NCI-H446 treated with DMSO at 0.1 percent for 48 hours (cell line): ENCODE measurements at places on chromosomes 12 and 14.
A peak's percentile ranks its signal among the peaks of the same experiment; 100 is the strongest.

DNA sequence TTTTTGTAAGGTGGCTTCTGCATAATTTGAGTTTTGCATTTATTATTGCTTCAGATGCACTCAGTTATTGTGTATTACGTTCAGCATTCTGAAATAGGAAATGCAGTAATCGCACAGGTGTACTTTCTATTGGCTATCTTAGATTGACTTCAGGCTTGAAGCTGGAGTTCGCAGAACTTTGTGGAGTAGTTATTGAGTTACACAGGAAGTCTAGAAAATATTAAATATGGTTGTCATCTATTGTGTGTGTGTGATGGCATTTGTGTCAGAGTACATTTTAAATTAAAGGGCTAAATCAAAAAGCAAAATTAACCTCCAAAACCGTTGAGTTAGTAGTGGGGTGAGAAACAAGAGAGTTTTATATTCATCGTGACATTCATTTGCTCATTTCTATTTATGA is 2.7 kb downstream of the ARID2 start:
- no peak for DNase-seq

DNA sequence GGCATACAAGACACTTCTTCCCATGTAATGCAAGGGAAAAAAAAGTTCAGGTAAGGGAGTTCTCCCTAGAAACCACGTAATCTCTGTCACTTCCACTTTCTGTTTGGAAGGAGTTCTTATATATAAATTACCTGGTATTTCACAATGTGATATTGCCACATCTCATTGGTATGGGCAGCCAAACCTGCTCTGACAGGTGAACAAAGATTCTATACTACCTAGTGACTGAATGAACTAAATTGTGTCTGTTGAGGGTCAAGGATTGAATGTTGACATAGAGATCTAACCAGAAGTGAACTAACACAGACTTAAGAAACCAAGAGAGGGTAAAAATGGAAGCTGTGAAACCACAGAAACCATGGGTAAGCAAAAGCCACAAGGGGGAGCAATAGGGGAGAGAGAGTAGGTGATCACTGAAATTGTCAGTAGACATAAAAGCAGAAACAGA is 161.3 kb downstream of the RPL10L start:
- no peak for DNase-seq

DNA sequence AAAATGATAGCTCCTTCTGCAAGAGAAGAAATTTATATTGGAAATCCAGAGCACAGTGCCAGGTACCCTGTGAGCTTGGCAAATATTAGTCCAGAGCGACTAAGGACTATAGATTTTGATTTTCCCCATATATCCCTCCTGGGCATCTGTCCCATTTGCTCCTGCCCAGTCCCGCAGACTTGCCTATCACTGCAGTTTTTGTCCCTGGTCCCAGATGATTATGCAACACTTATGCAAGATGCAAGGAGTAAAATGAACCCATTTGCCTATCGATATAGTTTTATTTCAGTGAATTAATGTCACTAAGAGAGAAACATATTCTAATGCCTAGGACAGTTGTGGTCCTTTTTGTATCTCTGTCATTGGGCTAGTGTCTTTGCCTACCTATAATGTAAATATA is 215.9 kb upstream of the BMP4 start:
- DNase-seq, result peak; percentile 15

GRCh38 chr12:93242154-93242972 is 135.4 kb upstream of the NUDT4 start:
- no peak for DNase-seq

DNA sequence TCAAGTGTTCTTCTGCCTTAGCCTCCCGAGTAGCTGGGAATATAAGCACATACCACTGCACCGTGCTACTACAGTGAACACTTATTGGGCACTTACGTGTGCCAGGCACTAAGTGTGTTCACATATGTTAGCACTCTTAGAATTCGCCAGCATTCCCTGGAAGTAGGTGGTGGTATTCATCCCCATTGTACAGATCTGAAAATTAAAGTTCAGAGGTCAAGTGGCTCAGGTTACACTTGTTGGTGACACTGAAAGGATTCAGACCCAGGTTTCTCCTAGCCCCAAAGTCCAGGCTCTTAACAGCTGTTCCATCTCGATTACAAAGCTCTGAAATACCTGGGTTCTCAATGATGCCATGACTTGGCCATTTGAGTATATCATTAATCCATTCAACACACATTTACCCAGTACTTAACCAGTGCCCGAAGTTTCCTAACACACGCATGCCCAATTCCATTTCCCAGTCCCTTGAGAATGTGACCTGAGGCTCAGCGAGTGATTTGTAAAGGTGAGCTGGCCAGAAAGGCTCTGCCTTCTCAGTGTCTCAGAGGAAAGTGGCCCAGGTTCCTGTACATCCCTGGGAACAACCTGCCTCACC is 4.8 kb downstream of the MVK start:
- no peak for DNase-seq

GRCh38 chr14:44112774-44113460 is 394.2 kb downstream of the FSCB start:
- no peak for DNase-seq

- no peak for DNase-seq
Observed at GRCh38 chr14:67729072-67729885, 27.6 kb downstream of the RDH12 start.

GRCh38 chr14:21257394-21257909 is 11.8 kb downstream of the HNRNPC start:
- DNase-seq, result no peak

GRCh38 chr12:16359512-16360491 is 12.4 kb downstream of the MGST1 start:
- DNase-seq, result no peak

DNA sequence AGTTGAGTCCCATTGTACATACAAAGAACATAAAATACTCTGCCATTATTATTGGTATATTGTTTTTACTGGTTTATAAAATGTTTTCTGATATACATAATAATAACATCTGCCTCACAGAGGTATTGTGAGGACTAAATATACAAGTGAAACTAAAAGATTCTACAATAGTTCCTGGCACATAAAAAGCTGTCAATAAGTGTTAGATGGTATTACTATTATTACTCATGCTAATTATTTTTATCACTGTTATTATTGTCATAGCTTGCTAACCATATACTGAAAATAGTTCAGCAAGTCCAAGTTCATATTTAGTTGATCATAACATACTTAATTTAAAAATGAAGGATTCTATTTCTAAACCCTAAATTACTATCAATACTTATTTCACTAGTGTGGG is 34.4 kb downstream of the BTG1 start:
- DNase-seq, result no peak

DNA sequence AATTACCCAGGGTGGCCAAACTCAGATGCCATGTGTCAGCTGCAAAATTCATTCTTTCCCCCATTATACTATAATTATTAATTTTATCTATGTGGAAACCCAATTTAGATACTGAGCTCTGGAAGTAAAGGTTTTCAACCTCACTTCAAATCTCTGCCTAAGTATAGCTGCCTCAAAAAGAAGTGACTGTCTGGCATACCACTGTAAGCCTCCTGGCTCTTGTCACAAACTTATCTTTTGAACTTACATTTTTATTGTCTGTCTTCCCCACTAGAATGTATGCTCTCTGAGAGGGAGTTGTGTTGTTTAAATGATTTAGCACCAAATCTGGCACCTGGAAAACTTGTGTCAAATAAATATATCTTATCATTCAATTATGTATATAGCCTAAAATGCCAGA is 16.1 kb upstream of the PRICKLE1 start:
- DNase-seq, result no peak

GRCh38 chr14:103404032-103404918 is 19.1 kb downstream of the MARK3 start:
- DNase-seq, result no peak

- no peak for DNase-seq
Observed at GRCh38 chr12:49827401-49828099, 663 bp downstream of the NCKAP5L start.

- DNase-seq, result no peak
Observed at GRCh38 chr12:109652233-109652976, 61.2 kb upstream of the FAM222A start.

DNA sequence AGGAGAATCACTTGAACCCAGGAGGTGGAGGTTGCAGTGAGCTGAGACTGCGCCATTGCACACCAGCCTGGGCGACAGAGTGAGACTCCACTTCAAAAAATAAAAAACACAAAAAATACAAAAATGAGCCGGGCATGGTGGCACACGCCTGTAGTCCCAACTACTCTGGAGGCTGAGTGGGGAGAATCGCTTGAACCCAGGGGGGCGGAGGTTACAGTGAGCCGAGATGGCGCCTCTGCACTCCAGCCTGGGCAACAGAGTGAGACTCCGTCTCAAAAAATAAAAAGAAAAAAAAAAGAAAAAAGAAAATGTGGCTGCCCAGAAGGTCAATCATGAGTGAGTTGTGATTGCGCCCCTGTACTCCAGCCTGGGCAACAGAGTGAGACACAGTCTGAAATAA is 9.2 kb downstream of the DNAJC22 start:
- no peak for DNase-seq

- no peak for DNase-seq
Observed at GRCh38 chr14:105041841-105042765, 21.2 kb upstream of the CDCA4 start.

DNA sequence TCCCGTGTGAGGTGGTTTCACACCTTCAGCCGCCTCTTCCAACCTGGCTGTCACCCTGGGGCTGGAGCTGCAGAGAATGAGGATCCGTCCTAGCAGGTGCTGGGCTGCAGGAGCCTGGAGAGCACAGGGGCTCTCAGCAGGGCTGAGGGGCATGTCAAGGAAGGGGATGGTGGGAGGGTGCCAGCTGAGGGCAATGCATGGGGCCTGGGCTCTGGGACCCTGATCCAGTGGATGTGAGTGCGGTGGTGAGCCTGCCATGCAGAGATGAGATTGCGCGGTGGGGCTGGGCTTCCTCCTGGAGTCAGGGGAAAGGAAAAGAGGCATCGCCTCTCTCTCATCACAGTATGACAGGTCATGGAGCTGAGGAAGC is 31.5 kb downstream of the ANAPC7 start:
- DNase-seq, result no peak

- DNase-seq, result no peak
Observed at GRCh38 chr12:128571906-128572810, 251.6 kb downstream of the SLC15A4 start.

DNA sequence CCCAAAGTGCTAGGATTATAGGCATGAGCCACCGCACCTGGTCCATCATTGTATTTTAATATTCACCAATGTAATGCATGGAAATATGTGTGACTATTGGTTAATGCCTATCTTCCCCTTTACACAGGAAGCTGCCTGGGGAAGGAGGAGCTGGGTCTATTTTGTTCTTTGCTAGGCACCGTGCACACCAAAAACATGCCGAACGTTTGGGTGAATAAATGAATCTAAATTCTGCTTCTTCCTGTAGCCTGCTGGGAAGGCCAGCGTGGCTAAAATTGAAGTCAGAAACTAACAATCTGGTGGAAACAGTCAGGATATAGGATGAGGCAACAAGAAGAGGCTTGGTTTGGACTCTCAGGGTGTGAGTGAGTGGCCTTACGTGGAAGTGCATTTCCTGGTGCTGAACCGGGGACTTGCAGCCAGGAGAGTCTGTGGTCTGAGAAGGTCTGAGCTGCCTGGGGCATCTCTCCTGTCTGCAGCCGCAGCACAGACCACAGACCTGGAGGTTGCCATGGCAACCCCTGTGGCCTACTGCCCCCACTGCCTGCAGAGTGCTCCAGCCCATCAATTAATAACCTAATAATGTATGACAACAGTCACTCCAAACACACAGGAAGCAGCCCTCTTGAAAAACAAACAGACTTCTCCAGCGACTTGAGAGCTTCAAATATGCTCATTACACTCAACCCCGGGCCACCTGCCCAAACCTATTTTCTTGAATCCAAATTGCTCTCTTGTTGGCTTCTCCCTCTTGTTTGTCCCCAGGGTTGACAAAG is 5.5 kb upstream of the GPR68 start:
- DNase-seq, result peak; percentile 94

- DNase-seq, result no peak
Observed at GRCh38 chr12:115504306-115505290, 772.9 kb downstream of the MED13L start.

DNA sequence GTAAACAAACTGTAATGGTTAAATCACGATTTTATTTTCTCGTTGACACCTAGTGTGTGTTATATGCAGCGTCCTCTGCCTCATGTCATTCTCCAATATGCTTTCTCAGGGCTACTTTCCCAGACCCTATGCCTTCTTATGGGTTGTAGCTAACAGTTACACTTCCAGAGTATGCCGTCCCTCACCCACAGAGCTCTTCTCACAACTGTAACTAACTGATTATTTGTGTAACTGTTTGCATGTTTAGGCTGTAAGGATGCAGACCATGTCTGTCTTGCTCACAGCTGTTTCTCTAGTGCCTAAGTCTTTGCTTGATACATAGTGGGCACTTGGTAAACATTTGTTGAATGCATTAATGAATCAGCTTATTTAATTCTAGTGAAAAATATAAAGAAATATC is 417.5 kb downstream of the ZFP36L1 start:
- DNase-seq, result no peak

GRCh38 chr14:70807898-70808415 is 1.4 kb downstream of the MAP3K9 start:
- DNase-seq, result no peak

DNA sequence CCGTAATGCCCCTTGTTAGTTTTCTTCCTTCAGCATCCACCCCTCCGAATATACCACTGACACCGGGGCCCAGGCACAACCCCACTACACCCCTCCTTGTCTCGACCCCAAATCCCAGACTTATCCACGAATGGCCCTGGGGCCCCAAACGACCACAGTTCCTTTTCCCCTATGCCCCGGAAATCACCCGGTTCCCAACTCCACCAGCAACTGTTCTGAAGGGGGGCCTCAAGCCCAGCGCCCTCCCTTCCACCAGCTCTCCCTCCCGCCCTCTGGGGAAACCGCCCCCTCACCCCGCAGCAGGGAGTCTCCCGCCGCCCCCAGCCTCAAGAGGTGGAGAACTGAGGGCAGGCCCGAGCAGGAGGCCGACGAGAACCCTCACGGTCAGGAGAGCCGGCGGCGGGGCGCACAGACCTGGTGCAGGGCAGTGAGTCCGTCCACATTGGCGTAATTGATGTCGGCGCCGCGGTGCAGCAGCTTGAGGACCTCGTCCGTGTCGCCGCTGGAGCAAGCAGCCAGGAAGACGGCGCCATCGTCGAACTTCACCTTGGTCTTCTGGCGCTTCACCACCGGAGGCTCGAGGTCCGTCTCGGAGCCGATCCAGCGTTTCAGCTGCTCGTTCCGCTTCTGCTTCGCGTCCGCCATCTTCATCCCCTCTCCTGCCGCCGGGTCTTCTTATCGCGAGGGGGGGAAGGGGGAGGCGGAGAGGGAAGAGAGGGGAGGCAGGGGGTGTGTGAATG is 446 bp downstream of the PPP1R12A start:
- no peak for DNase-seq

GRCh38 chr12:85468356-85469157 is 188.5 kb downstream of the ALX1 start:
- peak; percentile 39 for DNase-seq

GRCh38 chr12:39538679-39539104 is 80.9 kb downstream of the ABCD2 start:
- DNase-seq, result no peak

- DNase-seq, result no peak
Observed at GRCh38 chr14:30525833-30526232, 33.1 kb upstream of the G2E3 start.

DNA sequence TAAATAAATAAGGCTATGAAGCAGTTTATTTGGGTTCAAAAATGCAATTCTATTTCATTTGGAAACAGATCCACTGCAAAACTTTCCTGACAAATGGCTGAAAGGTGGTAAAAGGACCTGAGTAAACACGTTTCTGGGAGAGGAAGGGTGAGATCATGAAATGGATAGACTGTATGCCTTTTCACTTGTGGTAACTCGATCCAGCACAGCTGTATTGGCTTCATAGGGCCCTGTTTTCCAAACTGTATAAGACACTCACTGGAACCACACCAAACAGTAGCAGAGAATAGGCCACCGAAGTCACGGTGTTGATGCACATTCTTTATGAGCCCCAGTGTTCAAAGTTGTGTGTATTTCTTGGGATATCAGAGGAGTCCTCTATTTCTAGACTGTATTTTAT is 325.2 kb upstream of the DIO2 start:
- no peak for DNase-seq
